NCI-H748 treated with DMSO at 0.1 percent for 48 hours (cell line): ENCODE measurements at places on chromosomes 7 and 10.
A peak's percentile ranks its signal among the peaks of the same experiment; 100 is the strongest.

GRCh38 chr10:35231646-35232045, 104.7 kb upstream of the CCNY start:
- DNase-seq: no peak

GRCh38 chr7:142894985-142895593, 9.5 kb upstream of the TRPV6 start:
- no peak for DNase-seq

DNA sequence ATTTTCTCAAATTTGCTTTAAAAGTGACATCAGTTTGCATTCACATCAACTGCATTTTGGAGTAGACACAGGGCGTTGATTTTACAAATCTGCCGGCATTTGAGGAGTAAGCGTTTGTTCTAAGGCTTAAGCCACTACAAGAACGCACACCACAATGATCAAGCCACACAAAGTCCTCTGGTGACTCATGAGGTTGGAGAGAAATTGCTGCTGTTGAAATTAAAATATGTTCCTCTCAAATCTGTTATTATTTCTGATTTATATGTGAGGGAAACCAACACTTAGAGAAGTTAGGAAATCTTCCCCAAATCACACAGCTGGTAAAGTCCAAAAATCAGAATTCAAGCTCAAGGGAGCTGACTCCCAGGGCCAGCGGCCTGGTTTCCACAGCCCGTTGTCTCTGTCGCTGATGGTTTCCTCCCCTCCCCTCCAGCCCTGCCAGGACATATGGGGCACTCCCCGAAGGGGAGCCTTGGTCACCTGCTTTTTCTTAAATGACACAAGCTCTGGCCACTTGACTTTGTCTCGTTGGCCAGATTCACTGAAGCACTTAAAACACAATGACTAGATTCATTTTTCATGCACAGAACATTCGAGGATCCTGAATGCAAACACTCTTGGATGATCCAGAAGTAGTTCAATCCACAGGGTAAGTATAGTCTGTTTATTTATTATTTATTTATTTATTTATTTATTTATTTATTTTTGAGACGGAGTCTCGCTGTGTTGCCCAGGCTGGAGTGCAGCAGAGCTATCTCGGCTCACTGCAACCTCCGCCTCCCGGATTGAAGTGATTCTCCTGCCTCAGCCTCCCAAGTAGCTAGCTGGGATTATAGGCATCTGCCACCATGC, 29.2 kb upstream of the KLF6 start:
- DNase-seq: no peak

GRCh38 chr7:116503835-116504234, 4.3 kb downstream of the CAV2 start:
- DNase-seq: no peak

DNA sequence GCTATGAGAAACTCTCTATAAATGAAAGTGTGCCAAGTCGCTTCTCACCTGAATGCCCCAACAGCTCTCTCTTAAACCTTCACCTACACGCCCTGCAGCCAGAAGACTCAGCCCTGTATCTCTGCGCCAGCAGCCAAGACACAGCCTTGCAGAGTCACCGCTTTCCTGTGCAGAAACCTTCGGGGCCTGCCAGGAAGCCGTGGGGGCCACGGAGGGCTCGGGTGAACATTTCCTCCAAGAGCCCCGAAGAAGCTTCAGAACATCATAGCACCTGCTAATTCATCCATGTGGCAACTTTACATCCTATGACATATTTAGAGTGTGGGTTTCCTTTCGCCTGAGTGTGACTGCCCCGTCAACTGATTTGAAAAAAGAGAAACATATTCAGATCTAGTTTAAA, 55.7 kb upstream of the PRSS58 start:
- no peak for DNase-seq

GRCh38 chr10:70068925-70069324, 16.3 kb downstream of the MACROH2A2 start:
- no peak for DNase-seq

- DNase-seq: no peak
Observed at GRCh38 chr7:75640201-75640600, 98.5 kb downstream of the HIP1 start.

DNA sequence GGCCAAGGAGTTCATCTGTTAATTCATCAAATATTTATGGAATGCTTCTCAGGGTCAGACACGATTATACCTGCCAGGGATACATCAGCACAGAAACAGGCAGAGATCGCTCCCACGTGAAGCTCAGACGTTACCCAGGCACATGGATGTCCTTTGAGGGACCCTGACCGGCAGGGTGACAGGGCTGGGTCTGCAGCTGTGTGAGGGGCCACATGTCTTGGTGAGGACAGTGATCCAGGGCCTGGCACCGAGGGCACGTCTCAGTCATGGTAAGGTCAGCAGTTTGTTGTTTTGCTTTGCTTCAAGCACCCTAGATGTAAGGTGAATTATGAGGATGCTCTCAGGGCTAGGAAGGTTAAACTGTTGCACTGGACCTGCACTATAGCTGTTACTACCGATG, 227.9 kb downstream of the WDR37 start:
- no peak for DNase-seq

- peak; percentile 2 for DNase-seq
Observed at GRCh38 chr10:13100349-13101294, 659 bp downstream of the OPTN start.

DNA sequence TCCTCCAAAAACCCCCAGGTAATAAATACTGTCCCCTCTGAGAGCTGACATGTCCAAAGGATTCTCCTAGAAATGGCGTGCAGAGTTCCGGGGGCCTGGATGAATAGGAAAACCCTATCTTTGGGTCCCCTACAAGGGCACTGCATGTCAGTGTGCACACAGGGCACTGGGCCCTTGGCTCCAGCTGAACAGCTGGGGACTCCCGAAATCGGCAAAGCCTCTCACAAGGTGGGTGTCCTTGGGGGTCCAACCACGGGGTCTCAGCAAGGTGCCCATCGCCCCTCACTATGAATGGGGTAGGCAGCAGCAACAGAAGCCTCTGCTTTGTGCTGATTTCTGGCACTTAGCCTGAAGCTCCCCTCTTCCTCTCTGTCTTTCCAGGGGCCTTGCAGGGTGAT, 46.1 kb downstream of the SLIT1 start:
- no peak for DNase-seq

DNA sequence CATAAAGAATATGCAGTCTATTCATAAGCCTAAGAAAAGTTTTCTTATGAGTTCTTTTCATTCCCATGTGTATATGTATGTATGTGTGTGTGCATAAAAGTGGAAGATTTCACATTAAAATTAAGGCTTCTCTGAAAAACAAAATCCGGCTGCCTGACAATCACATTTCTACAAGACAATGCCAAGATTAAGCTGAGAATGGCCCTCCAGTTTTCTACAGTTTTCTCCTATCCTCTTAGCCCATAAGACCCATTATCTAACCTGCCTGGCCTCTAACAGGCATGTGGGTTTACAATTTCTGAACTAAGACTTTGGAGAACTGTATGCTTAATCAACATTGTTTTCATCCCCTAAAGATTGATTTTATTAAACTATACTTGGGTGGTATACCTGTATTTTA, 446.0 kb upstream of the SEMA3A start:
- no peak for DNase-seq

- no peak for DNase-seq
Observed at GRCh38 chr7:121505021-121505420, 108.9 kb upstream of the FAM3C start.

GRCh38 chr10:123888751-123889150, 2.9 kb downstream of the CPXM2 start:
- no peak for DNase-seq

DNA sequence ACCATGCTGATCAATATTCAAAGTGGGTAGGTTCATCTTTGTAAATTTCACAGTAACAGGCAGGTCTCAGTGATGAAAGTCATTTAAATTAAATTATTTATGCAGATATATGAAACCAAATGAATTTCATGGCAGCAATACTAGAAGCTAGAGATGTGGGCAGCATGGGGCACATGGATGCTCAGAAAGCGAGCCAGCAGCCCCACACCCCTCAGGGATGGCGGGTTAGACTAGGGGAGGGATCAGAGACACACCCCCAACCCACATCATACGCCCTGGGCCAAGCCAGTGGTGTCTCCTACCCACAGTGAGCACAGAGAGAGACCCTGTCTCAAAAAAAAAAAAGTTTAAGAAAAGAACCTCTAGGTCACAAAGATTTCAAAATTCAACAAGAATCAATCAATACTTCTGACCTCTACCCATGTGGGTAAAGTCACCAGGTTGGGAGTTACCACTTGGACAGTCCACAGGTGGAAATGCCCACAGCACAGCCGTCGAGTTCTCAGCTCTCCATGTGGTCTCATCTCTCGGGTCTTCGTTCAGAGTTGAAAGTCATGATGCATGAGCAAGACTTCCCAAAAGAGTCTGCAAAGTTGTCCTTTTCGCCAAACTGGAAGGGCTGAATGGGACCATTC, 79.3 kb upstream of the PPP2R2D start:
- DNase-seq: no peak

- no peak for DNase-seq
Observed at GRCh38 chr10:98956576-98957260, 278.9 kb downstream of the HPSE2 start.

DNA sequence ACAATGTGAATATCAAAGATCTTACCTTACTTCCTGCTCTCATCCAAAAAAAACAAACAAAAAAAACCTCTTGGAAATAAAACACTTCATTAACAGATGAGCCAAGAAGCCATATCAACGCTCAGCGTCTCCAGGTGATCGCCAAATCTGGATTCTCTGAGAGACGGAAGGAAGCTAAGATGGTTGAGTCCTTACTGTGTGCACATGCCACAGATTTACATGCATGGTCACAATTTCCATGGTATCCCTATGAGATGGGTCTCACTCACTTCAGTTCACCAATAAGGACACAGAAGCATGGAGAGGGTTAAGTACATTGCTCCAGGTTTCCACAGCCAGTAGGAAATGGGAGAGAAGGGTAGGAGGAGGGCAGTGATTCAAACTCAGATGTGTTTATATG, 1.0 kb downstream of the AOAH start:
- DNase-seq: no peak

DNA sequence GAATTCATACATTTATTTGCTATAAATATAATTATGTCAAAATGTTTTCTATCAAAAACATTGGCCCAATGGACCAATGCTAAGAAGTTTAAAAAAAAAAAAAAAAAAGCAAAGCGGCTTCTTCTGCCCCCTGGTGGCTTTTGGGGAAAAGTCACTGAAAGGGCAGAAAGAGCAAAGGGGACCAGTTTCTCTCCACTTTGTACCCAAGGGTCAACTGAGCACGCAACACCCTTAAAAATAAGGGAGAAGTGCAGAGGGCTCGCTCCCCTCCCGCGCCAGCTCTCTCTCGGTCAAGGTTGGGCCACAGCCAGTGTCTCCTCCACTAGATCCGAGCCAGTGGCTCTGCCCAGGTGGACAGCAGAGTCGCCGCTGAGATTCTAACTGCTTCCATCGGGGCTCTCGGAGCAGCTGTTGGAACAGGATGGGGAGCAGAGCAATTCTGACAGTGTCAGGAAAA, 136.4 kb upstream of the FGFR2 start:
- DNase-seq: no peak

DNA sequence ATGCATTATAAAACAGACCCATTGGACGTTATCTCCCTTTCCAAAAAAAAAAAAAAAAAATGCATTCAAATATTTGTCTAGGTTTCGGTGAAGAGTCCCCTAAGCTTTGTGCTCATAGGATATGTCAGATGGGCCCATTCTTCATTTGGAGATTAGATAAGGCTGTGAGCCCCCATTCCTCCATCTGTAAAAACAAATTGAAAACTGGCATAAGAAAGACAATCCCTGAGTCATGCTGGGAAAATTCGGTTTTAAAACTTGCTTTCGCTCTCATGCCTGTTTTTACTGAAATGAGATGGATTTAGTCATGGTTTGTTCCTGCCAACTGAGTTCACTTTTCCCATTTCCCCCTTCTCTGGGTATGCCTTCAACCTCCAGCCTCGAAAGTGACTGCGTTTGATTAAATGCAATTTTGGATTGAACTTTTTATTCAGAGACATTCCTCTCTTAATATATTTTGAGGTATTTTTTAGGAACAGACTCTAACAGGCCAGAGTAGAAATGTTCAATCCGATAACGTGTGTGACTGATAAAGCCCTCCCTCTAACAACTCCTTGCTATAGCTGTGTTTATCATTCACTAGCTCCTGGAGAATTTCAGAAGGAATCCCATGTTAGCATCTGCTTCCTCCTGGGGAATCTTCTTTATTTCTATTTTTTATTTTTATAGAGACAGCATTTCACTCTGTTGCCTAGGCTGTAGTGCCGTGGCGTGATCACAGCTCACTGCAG, 190.9 kb upstream of the LYZL2 start:
- no peak for DNase-seq

GRCh38 chr7:6166443-6166891, 106.0 kb downstream of the CYTH3 start:
- DNase-seq: no peak
